Amygdala (tissue), 56 donors: ENCODE measurements at places on chromosomes 16 and 17.

- no peak for DNase-seq
These were observed 53.7 kb upstream of the ETV4 start for GRCh38 chr17:43599835-43600234.

GRCh38 chr16:88649924-88650748 lies 717 bp downstream of the CYBA start:
- no peak for DNase-seq

DNA sequence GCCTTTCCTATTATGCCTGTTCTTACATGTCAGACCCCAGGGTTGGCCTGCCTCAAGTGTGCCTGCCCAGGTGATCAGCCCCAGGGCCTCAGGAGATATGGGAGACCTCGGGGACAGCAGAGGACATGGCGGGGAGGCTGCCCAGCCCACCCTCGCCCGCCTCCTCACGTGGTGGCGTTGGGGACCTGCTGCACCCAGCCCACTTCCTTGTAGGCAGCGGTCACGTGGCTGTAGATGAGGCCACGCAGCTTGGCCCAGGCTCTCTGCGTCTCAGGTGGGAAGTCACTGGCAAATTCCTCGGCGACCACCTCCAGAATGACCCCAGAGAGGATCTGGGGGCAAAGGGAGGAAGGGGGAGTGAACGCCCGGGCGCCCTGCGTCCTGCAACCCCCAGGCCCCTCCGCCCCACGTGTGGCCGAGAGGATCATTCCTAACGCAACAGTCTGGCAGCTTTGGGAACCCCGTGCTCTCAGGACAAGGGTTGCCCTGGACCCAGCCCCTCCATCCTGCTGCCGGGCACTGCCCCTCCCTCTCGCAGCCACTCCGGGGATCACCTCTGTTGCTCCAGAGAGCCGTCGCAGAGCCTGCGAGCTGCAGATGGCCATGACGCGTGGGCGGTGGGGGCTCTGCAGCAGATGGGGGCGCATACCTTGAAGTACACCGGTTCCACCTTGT lies 6.6 kb downstream of the CYGB start:
- no peak for DNase-seq

- DNase-seq, result no peak
These were observed 95.7 kb upstream of the AMZ2 start for GRCh38 chr17:68152161-68152571.

DNA sequence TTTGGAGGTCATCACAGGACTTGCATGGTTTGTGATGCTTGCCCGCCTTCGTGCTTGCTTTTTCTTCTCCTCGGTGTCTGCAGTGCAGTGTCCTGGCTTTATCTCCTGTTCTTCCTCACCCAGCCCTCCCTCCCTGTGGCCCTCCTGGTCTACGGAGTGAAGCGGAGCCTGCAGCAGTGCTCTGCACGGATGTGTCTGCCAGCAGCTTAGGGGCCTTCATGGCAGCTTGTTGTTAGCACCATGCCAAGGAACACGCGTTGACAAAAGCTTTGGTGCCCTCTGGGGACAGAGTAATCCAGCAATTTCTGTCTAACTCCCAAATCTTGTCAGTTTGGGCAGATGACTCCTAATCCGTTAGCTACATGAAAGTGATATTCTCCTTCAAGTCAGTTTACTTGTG lies 9.9 kb downstream of the DHODH start:
- DNase-seq, result no peak

GRCh38 chr17:77618731-77619130 lies 339.8 kb upstream of the TNRC6C start:
- no peak for DNase-seq
